ENCODE measurements at places on chromosomes 13 and 19.

- H3K4me3 ChIP-seq: no peak overlapping the region
- no peaks in the 10 kb centered on the region for H3K27me3 ChIP-seq
- DNase-seq: no peak
- H3K36me3 ChIP-seq: no peaks in the 10 kb centered on the region
- no peak overlapping the region for H3K27ac ChIP-seq
Observed at GRCh38 chr13:20993661-20994440, 67.5 kb downstream of the LATS2 start.

GRCh38 chr19:49852631-49853126, 1.7 kb downstream of the PTOV1 start:
- peaks cover 43% of the 10 kb centered on the region for H3K4me1 ChIP-seq
- H3K27ac ChIP-seq: peak overlapping the region; percentile 75
- H3K27me3 ChIP-seq: no peaks in the 10 kb centered on the region
- no peak for DNase-seq
- H3K36me3 ChIP-seq: peaks cover 44% of the 10 kb centered on the region
- peak overlapping the region; percentile 76 for H3K4me3 ChIP-seq

DNA sequence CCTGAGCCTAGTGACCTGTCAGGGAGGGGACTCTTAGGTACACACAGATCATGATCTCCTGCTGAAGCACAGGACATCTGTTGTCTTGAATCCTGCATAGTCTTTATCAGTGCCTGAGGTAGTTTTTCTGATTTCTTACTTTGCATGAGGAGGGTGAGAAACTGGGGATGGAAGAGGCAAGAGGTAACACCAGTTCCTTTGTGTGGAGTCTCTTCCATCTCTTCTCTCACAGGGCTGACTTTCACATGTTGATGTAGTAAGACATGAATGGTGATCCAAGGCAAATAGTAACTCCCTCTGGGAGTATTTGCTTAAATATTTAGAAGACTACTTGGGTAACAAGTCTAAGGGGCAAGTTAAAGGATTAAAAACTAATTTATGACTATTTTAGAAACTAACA, 9.5 kb downstream of the NBEA start:
- DNase-seq: no peak
- H3K27me3 ChIP-seq: peaks cover 6% of the 10 kb centered on the region
- no peak overlapping the region for H3K27ac ChIP-seq
- H3K4me3 ChIP-seq: no peak overlapping the region
- no peaks in the 10 kb centered on the region for H3K4me1 ChIP-seq

DNA sequence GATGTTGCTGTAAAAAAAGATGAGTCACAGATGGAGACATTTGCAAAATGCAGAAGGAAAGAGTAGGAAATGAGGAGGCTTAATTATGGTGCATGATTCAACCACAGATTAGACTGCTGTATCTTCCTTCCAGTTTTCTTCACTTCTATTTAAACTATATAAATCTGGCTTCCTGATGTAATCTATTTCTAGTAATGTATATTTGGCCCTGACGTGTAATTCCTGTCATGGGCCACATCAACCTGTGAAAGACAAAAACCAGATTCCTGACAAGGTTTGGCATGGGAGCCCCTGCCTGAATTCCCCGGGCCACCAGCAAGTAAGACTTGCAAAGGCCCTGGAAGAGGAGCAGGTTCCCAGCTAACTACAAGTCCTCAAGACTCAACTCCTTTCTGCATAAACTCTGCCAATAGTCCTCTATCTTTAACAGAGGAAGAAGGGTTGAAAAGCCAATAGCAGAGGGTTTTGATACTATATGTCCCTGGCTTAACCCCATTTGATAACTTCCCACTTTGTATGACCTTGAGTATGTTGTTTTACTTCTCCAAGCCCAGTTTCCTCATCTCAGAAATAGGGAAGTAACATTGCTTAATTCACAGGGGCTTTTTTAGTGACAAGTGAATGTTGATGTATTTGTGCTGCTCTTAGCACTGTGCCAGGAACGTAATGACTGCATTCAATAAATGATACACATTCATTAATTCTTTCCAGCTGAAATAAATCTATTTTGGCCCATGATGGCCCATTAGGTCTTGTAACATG, 172.7 kb downstream of the SPRY2 start:
- no peaks in the 10 kb centered on the region for H3K36me3 ChIP-seq
- H3K4me3 ChIP-seq: no peak overlapping the region
- H3K27ac ChIP-seq: no peak overlapping the region
- no peak for DNase-seq
- no peaks in the 10 kb centered on the region for H3K27me3 ChIP-seq
- peaks cover 2% of the 10 kb centered on the region for H3K4me1 ChIP-seq

DNA sequence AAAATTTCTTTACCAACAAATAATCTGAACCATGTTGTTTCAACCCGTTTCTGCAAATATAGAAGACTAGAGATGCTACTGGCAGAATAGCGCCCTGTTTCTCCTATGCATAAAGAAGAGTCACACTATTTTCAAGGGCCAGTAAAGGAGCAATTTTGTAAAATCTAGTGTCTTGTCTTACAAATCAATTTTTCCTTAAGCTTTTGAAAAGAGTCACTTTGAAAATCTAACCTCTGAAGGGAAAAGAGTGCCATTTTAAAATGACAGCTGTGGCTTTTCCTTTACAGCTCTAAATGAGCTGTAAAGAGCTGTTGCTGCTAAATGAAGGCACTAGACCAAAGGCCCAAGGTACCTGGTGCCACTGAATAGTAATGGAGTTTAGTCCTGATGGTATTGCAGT, 16.9 kb upstream of the GTF2F2 start:
- peaks cover 11% of the 10 kb centered on the region for H3K27me3 ChIP-seq
- no peaks in the 10 kb centered on the region for H3K36me3 ChIP-seq
- H3K4me3 ChIP-seq: no peak overlapping the region
- DNase-seq: no peak
- peaks cover 2% of the 10 kb centered on the region for H3K4me1 ChIP-seq

DNA sequence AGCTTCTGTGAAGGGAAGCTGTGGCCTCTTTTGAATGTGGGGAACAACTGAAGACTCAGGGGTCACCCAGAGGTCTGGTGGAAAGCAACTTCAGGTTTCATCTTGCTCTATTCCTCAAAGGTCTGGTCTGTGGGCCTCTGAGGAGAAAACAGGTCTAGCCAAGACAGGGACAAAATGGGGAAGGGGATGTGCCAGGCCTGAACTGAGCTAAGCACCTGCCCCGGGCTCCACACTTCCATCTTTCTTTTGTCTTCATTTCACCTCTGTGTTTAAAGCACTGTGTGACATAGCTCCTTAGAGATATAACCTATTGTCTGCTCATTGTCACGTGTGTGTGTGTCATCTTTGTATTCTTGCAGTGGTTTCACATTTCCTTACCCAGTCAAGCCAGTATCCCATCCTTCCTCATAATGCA, 19.9 kb upstream of the GDF15 start:
- DNase-seq: no peak
- peaks cover 41% of the 10 kb centered on the region for H3K36me3 ChIP-seq
- H3K27ac ChIP-seq: no peak overlapping the region
- H3K27me3 ChIP-seq: no peaks in the 10 kb centered on the region

- H3K4me3 ChIP-seq: no peak overlapping the region
- DNase-seq: no peak
- H3K27me3 ChIP-seq: no peaks in the 10 kb centered on the region
- peaks cover 36% of the 10 kb centered on the region for H3K4me1 ChIP-seq
- H3K27ac ChIP-seq: no peak overlapping the region
- H3K36me3 ChIP-seq: peaks cover 17% of the 10 kb centered on the region
Observed at GRCh38 chr13:42422681-42423080, 150.7 kb downstream of the AKAP11 start.

GRCh38 chr13:32887617-32888016, 128.6 kb upstream of the KL start:
- H3K36me3 ChIP-seq: no peaks in the 10 kb centered on the region
- DNase-seq: no peak
- H3K27ac ChIP-seq: no peak overlapping the region
- no peaks in the 10 kb centered on the region for H3K4me1 ChIP-seq

DNA sequence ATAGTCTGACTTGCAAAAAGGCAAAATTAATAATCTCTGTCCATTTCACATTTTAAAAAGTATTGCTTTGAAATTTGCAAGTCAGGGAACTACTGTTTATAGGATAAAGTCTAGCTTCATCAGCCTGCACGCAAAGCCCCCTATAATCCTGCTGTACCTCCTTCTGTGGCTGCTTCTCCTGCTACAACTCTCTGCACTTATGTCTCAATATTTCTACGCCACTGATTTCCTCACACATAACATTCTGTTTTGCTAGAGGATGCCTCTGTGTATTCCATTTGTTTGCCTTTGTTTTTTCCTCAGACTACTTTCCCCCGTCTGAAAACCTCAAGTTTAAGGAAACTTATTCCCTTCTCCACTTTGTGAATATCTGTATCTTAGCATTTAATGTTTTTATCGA, 389.9 kb downstream of the RFC3 start:
- no peak for DNase-seq
- H3K36me3 ChIP-seq: no peaks in the 10 kb centered on the region
- no peaks in the 10 kb centered on the region for H3K27me3 ChIP-seq

DNA sequence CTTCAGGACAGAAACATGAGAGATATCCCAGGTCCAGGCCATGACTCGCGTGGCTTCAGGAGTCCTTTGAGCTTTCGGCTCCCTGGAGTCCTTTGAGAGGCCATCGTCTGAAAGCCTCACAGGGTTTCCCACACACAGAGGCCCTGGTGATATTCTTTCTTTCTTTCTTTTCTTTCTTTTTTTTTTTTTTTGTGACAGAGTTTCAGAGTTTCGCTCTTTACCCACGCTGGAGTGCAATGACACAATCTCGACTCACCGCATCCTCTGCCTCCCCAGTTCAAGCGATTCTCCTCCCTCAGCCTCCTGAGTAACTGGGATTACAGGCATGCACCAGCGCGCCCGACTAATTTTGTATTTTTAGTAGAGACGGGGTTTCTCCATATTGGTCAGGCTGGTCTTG, 5.5 kb downstream of the SIN3B start:
- peaks cover 86% of the 10 kb centered on the region for H3K36me3 ChIP-seq
- no peak for DNase-seq
- peaks cover 41% of the 10 kb centered on the region for H3K4me1 ChIP-seq
- peak overlapping the region; percentile 86 for H3K27ac ChIP-seq
- H3K27me3 ChIP-seq: no peaks in the 10 kb centered on the region
- no peak overlapping the region for H3K4me3 ChIP-seq

DNA sequence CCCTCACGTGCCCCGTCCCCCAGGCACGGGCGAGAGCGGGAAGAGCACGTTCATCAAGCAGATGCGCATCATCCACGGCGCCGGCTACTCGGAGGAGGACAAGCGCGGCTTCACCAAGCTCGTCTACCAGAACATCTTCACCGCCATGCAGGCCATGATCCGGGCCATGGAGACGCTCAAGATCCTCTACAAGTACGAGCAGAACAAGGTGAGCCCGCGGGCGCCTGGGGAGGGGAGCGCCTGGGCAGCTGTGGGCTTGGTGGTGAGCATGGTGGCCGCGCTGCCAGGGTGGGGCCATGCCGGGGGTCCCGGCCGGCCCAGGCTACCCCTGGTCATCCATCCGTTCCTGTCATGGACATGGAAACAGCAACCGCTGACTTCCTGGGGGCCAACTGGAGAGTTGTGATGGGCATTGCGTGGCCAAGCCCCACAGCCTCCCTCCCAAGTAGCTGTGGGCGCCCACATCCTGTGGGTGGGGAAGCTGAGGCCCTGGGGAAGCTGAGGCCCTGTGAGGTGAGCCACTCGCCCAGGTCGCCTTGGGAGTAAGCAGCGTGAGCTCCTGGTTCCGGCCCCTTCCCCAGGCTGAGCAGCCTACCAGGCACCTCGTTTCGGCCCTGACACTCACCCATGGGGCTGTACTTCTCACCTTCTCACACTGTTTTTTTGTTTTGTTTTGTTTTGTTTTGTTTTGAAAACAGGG, 16.1 kb downstream of the GNA11 start:
- no peak overlapping the region for H3K4me3 ChIP-seq
- H3K27ac ChIP-seq: no peak overlapping the region
- no peaks in the 10 kb centered on the region for H3K27me3 ChIP-seq
- DNase-seq: no peak
- H3K4me1 ChIP-seq: peaks cover 15% of the 10 kb centered on the region

DNA sequence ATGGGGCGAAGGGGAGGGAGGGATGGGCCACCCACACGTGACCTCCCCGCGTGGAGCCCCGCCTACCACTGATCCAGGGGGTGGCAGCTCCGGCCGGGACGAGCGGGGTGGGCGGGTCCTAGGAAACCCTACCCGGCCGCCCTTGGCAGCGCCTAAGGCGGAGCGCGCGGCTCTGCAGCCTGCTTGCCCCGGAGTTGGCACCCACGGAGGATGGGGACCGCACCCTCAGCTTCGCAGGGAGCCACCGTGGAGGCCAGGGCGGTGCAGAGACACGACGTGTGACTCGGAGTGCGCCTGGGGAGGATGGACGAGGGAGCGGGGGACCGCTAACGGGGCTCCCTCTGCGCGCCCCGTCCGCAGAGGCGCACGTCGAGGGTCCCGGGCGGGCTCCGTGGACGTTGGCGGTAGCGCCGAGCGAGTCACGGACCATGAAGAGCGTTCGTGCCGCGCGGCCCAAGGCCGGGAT, at the start of gene RGS9BP:
RGS9BP (plus strand) TSS at position 129 of the 466 bp plus-strand sequence. CDS start 416 bp downstream, outside the sequence.
- peaks cover 16% of the 10 kb centered on the region for H3K27me3 ChIP-seq
- H3K27ac ChIP-seq: peak within 1 kb of the TSS; percentile 80
- DNase-seq: peak; percentile 72
- H3K36me3 ChIP-seq: peaks cover 2% of the 10 kb centered on the region

DNA sequence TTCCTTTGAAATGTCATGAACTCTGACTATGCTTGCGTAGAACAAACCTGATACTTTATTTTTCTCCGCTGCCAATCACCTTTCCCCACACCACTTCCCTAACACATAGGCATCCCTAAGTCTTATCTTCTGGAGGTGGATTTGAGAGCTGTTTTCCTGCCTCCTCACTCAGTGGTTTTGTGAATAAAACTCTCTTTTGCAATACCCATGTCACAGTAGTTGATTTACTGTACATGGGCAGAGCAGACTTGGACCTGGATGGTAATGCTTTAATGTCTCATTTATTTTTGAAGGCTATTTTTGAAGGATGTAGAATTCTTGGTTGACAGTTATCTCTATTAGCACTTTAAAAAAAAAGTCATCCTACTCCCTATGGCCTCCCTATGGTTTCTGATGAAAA, 881.8 kb downstream of the SLITRK5 start:
- no peaks in the 10 kb centered on the region for H3K36me3 ChIP-seq
- DNase-seq: no peak
- H3K4me3 ChIP-seq: no peak overlapping the region
- no peak overlapping the region for H3K27ac ChIP-seq

GRCh38 chr13:84528408-84529070, 646.3 kb upstream of the SLITRK1 start:
- H3K4me3 ChIP-seq: no peak overlapping the region
- H3K36me3 ChIP-seq: no peaks in the 10 kb centered on the region
- H3K27ac ChIP-seq: no peak overlapping the region
- H3K27me3 ChIP-seq: no peaks in the 10 kb centered on the region

DNA sequence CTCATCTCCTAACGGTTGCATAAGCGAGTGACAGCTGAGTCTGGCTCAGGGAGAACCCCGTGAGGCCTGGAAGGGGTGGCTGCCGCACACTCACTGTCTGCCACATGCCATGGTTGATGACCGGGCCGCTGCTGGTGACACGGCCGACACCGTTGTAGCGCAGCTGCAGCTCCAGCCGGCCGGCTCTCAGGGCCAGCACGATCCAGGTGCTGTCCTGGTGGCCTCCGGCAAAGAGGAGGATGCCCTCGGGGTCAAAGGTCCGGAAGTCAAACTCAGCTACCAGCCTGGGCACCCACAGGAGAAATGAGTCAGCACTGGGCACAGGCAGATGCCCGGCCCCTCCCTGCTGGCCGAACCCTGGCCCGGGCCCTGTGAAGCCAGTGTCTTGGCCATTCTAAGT, 31.7 kb downstream of the GAS6 start:
- H3K27ac ChIP-seq: no peak overlapping the region
- no peaks in the 10 kb centered on the region for H3K27me3 ChIP-seq
- H3K4me1 ChIP-seq: peaks cover 2% of the 10 kb centered on the region
- H3K36me3 ChIP-seq: peaks cover 25% of the 10 kb centered on the region
- H3K4me3 ChIP-seq: no peak overlapping the region
